GM12878 (cell line): ENCODE measurements at places on chromosomes 2 and 18.

DNA sequence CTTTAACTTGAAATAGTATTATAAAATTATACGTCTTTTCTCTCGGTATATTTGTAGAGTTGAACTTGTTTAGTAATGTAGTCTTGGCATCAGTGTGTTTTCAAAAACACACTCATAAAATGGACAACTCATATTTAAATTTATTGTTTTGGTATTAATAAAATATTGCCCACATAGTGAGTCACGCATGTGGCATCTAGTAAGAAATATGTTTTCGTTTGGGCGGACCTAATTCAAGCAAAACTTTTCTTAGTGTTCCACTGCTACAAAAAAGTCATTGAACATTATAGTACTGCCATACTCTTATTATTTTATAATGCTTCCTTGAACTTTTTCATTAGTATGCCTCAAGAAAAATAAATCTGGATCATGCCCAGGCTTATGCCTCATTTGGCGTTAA, 31.1 kb upstream of the FAM237A start:
- DNase-seq, result no peak

GRCh38 chr2:121298476-121298875, 13.5 kb upstream of the TFCP2L1 start:
- DNase-seq, result no peak

GRCh38 chr18:8908792-8909510, 193.5 kb upstream of the NDUFV2 start:
- no peak for DNase-seq

DNA sequence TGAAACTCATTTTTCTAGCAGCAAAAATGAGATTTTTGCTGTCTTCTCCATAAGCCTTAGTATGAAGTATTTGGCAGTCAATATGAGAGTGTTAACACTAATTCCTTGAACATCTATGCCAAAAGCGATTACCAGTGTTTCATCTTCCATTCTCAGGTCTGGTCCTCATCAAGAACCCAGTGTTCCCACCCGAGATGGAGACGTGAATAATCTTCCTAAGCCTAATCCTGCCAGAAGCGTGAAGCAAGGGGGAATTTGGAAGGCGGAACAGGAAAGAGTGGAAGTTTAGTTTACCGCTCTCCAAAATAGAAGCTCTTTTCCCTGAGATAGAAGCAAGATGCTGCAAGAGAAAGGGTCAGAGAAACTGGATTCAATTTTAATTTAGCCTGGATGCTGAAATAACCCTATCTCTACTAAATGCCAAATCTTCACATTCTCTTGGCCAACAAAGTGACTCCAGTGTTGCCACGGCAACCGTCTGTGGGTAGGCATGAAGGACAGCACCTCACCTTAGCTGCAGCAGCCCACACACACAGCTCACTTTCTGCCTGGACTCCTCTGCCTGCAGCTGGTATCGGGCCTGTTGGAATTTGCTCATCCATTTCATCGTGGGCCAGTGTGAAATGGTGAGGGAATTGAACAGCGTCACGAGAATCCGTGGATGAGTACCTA, 711.1 kb downstream of the CBLN2 start:
- DNase-seq, result no peak

GRCh38 chr18:48300463-48300961, 108.7 kb downstream of the ZBTB7C start:
- DNase-seq, result no peak

DNA sequence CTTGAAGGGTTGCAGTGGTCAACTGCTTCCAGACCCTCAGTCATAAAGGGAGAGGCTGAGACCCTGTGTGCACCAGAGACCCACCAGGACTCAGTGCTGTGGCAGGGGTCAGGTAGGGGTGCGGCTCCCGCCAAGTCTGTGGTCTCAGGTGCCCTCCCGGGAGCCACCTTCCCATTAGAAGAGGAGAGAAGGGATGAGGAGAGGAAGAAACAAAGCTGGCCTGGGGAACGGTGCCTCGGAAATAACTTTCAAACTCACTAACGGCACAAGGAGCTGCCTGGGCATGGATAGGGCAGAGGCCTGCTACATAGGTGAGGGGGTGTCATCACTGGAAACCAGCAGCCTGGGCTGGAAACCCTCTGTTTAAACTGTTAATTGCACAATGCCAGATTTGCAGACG, 84.9 kb downstream of the TPO start:
- no peak for DNase-seq

- DNase-seq, result no peak
These were observed 1.3 kb downstream of the SP9 start for GRCh38 chr2:174335988-174336500.

- DNase-seq, result no peak
These were observed 86.3 kb downstream of the FSHR start for GRCh38 chr2:49067971-49068370.

DNA sequence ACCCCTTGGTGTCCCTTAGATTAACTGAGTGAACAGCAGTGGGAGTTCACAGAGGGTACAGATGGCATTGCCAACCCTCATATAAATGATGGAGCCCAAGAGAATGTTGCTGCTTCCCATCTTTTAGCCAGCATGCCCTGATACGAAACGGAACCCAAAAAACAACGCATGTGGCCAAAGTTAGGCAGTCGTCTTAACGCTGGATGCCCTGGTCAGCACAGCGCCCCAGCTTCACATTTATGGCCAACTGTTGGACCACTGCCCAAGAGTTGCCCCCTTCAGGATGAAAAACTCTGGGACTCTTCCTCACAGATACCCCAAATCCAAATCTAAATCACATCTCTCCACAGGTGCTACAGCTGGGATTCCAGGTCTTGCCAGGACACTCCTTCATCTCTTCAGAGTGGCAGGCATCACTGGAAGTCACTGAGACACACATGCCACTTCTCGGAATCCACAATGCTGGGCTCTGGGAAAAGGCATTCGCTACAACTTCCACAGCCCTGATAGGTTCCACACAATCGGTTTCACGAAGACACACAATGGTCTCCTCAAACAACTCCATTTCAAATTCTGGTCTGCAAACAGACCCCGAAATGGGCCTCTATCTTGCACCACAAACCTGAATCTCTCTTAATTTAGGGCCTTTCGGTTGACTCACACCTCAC, 44.6 kb downstream of the LONRF2 start:
- DNase-seq, result no peak

DNA sequence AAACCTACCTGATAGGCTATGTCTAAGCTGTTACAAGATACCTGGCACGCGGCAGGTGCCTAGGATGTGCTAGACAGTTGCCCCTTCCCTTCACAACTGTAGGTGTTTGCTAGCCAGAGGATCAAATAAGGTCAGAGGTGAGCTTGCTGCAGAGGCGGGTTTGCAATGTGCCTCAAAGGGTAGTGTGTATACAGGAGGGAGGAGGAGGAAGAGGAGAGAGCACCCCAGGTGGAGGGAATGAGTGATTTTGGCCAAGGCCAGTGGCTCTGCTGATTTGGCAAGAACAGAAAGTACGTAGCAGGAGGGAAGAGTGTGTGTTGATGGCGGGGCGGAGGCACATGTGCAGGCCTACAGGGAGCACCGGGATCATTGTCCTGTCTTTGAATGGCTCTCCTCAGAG, 236.5 kb downstream of the HAUS1 start:
- DNase-seq, result no peak

DNA sequence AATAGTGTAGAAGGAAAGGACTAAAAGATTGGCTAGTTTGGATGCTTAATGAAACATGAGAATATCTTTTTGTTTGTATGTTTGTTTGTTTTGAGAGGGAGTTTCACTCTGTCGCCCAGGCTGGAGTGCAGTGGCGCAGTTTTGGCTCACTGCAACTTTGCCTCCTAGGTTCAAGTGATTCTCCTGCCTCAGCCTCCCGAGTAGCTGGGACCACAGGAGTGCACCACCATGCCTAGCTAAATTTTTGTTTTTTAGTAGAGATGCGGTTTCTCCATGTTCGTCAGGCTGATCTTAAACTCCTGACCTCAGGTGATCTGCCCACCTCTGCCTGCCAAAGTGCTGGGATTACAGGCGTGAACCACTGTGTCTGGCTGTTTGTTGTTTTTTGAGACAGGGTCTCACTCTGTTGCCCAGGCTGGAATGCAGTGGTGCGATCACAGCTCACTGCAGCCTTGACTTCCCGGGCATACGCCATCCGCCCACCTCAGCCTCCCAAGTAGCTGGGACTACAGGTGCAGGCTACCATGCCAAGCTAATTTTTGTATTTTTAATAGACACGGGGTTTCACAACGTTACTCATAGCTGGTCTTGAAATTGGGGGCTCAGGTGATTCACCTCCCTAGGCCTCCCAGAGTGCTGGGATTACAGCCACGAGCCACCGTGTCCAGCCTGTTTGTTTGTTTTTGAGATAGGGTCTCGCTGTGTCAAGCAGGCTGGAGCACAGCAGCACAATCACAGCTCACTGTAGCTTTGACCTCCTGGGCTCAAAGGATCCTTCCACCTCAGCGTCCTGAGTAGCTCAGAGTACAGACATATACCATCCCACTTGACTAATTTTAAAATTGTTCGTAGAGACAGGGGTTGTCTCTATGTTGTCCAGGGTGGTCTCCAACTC, 209.2 kb downstream of the MYCN start:
- no peak for DNase-seq

- no peak for DNase-seq
These were observed 75.1 kb downstream of the SPRED2 start for GRCh38 chr2:65357095-65357958.

DNA sequence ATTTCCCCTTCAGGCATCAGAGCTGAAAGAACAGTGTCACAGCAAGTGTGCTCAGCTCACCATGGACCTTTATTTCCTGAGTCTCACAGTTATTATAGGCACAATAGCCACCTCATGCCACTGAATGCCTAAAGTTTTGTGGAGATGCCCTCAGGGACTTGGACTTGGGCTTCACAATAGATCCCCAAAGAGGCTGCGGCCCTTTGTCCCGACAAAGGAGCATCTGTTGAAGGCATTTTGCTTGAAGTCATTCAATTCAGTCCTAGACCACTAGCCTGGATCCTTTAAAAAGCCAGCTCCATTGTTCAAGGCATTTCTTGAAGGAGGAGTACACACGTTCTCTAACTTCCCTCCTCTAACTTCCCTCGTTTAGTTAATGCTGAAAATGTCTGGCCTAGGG, 125.4 kb downstream of the DCC start:
- no peak for DNase-seq

- DNase-seq, result no peak
These were observed 1.3 kb upstream of the PAX3 start for GRCh38 chr2:222299906-222300725.

DNA sequence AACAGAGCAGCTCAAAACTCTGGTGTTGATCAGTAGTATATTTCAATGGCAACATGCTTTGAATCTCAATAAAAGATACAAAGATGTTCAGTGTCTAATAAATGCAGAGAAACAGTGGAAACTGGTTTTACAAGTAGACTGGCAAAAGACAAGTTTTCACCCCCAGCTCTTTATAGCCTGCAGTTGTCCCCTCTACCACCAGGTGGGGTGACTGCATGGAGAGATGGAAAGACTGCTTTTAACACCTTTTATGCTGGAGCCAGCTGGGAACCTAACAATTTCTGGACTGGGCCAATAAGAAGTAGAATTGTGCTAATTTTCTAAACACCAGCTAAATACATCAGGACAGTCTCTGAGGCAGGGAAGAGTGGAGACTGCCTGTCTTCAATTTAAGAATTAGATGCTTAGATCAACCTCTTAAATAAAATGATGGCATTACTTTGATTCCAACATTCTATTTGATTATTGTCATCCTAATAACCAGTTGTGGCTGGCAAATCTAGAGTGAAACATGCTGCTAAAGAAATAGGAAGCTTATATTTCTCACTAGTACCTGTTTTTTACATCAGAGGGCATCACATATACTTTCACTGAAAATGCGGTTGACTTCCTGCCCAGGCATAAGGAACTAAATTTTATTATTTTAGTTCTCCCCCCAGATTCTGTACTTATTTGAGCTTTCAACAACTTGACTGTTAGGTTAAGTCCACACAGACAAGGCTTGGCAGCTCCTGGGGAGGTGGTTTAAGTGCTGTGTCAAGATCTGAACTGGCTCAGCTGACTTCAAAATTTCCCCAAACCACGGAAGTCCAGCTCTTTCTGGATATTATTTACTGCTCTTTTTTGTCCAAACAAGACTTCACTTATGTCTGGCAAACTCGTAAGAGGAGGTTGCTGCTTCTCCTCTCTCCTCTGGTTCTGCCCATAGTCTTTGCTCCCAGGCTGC, 140.5 kb downstream of the TPGS2 start:
- peak; percentile 9 for DNase-seq

DNA sequence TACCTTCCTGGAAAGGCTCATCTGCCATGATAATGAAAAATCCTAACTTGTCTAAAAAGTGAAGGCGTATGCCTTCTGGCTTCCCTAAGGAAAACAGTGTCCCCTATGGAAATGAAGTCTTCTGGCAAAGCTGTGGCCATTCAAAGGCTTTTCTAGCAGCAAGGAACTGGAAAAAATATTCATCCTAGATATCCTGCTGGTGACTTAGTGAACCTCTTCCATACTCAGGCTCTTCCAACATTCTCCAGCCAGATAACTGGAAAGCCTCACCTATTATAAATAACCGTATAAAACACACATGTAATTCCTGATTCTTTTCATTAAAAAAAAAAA, 84.7 kb downstream of the RBMS1 start:
- no peak for DNase-seq

DNA sequence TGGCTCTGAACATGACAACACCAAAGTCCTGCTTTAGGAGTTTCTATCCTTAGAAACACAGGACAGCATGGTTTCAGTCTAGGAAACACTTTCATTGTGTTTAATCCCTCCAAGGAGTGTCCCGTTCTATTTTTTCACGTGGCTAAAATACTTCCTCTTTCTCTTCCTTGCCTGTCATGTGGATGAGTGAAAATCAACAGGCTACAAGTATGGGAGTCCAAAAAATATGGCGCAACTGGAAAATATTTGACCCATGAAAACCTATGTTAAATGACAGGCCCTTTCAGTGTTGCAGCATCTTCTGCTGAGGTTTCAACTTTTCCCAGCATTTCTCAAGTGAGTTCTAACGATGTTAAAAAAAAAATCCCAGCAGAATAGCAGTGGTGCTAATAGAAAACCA, 146.3 kb downstream of the LAMA3 start:
- DNase-seq, result no peak

DNA sequence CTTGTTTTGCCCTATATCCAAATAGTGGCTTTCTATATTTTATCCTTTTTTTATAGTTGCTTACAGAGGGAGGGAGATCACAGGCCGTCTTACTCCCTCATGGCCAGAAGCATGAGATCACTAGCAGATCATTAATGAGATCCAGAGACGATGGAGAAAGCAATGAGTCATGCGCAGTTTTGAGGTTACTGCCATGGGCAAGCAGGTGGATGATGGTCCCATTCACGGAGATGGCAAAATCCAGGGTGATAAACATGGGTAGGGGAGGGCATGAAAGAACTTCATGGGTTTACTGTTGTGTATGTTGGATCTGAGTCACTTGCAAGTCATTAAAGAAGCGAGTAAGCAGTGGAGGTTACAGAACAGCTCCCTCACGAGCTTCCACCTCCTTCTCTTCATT, 60.4 kb downstream of the C18orf63 start:
- DNase-seq, result no peak

DNA sequence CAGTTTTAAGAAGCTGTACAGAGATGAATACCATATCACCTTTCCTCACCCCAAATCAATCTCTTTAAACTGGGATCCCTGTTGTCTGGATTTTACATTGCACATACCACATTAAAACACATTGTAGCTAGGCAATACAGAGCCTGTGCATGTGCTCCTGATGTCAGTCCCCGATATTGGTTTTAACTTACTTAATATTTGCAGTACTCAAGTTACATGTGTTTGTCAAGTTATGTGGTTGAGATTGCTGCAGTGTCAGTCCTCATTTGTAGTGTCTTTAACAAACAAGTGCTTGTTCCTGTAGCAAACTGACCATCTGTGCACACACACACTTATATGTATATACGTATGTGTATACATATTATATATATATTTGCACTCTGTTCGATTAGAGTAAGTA, 10.4 kb upstream of the UBE2E3 start:
- no peak for DNase-seq

- no peak for DNase-seq
These were observed 3.7 kb downstream of the RAMP1 start for GRCh38 chr2:237863102-237863511.
